ENCODE measurements at places on chromosomes 12 and 14.

DNA sequence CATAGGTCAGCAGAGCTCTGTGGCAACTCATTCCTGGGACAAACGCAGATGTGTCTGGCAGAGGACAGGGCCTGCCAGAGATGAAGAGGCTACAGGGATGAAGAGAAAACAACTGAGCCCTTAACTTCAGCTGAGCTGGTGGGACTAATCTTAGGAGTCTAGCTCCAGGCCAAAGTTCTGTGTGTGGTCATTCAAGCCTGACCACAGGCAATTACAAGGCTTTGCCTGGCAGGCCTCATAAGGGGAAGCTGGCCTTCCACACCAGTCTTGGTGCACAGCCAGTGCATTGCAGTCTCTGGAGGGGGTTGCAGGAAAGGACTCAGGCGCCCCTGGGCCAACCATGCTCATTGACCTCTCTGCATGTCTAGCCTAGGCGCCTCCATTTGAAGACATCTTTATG lies 127.6 kb upstream of the DAAM1 start:
- DNase-seq = no peak

DNA sequence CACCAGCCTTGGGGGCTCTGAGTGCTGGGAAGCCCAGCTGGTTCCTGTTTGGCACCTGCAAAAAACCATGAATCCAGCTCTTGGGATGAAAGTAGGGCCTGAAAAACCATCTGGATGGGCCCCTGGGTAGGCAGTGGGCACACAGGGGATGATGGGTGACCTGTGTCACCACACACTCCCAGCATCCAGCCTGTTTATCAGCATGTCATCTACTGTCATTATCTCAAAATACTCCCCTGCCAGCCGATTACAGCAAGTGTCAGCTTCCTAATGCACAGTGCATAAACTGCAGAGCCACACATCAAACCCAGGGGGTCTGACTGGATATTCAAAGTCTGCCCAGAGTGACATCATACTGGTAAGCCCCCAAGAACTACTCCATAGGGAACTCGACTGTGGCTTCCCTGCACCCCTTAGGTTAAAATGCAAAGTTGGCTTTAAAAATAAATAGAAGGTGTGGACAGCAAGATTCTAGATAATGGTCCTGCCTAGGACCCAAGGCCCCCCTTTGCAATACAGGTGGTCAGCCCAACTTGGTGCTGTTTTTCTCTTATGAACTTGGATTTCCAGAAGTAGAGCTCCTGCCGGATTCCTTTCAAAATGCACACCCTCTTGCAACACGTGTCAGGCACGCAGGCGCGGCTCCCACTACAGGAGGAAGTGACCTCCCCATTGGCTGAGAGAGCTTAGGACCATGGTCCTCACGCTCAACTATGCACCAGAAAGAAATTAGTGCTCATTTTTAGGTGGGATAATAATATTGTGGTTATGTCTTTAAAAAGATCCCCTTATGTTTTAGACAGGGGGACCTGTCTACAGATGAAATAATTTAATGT lies 94.1 kb downstream of the GCH1 start:
- no peak for DNase-seq

GRCh38 chr12:132672678-132673077 lies 14.5 kb downstream of the POLE start:
- no peak for DNase-seq

DNA sequence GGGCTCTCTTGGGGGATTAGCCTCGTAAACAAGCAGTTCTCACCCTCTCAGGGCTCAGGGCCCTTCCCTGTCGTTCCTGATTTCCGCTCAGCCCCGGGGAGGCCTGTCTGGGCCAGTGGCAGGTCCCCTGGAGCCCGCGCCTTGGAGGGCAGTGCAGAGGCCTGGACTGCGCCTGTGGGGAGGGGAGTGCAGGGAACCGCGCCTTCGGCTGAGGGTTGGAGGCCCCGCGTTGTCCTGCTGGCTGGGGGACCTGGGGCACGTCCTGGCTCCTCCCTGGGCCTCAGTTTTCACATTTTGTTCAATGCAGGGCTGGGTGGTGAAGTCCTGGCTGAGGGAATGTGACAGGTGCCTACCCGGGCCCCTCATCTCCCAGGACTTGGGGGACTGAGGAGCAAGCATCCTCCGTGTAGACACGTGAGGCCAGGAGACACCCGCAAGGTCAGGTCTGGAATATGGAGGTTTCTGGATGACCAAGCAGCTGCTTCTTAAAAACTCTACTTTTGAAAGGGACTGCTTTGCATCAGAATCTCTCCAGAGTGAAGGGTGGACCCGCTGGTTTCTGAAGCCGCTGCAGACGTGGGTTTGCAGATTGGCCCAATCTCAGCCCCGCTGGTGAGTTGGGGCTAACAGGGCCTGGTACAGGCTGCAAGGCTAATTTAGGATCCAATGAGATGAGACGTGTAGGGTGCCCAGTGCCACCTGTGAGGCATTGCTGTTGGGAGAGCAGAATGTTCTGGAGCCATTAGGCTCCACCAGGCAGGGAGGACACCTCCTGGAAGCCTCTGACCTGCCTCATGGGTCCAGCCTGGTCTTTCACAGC lies 80.2 kb downstream of the KIF26A start:
- no peak for DNase-seq

DNA sequence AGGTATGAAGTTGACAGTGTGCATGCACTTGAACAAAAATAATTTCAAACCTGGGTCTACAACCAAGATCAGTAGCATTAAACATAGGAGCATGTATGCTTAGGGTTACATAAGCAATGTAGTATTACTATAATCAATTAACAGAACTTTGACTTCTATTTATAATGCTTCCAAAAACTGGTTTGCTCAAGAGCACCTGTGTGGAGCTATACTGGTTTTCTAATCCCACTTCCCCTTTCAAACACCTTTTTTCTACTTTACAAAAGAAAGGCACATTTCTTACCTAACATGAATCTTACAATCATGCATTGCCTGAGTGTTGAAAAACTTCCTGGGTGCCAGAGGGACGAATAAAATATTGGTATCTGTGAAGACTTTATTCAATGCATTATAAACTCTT lies 72.7 kb downstream of the EFCAB11 start:
- no peak for DNase-seq

GRCh38 chr12:59808317-59808910 lies 212.6 kb downstream of the SLC16A7 start:
- peak; percentile 23 for DNase-seq

GRCh38 chr14:49306152-49306751 lies 279.9 kb downstream of the RPS29 start:
- no peak for DNase-seq

- peak; percentile 37 for DNase-seq
Measured at GRCh38 chr14:23379366-23380196, 2.7 kb downstream of the CMTM5 start.

- DNase-seq = no peak
Measured at GRCh38 chr12:28034271-28034670, 61.7 kb upstream of the PTHLH start.

- DNase-seq = peak; percentile 20
Measured at GRCh38 chr14:22471545-22472121, 117.4 kb downstream of the DAD1 start.

DNA sequence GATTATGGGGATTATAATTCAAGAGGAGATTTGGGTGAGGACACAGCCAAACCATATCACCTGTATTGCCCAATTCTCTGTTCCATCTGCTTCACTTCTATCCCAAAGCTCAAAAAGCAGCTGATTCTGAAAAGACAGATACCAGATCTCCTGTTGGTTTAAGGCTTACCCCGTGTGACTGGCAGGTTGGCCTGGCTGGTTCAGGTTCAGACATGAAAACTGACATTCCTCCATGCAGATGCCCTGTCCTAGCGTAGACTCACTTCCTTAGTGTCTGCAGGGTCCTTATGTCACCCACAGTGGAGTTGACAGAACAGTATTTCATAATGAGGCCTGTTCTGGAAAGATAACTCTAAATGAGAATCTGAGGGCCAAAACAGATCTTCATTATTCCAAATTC lies 61.1 kb upstream of the FLRT2 start:
- no peak for DNase-seq

- no peak for DNase-seq
Measured at GRCh38 chr12:132028111-132028510, 78.4 kb downstream of the EP400 start.

- DNase-seq = no peak
Measured at GRCh38 chr12:125069616-125070015, 4.4 kb downstream of the AACS start.

DNA sequence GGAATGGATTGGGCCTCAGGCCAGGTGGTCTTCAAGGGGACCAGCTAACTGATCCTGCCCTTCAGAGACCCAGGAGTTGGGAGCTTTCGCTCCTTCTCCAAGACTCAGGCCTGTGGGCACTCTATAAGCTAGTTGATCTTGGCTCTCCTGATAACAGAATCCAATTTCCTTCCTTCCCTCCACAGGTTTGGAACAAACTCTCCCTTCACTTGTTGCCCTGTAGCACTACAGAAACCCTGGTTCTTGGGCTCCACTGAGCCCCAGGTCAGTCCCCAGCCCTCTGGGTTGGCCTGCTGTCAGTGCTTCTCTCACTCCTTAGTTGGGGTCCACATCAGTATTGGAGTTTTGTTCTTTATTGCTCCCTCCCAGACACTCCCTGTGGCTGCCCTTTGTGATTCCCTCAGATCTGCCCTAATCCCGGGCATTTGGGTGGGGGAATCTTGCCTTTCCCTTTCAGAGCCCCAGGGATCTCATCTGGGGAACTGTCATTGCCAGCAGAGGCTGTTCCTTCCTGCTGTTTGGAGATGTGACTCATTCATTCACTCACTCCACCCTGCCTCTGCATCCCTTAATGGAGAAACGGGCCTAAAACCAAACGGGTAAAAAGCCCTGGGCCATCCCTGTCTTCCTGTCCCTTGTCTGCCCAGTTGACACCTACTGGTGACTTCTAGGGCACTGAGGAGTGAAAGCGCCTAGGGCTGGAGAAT lies 4.4 kb upstream of the GPD1 start:
- no peak for DNase-seq

DNA sequence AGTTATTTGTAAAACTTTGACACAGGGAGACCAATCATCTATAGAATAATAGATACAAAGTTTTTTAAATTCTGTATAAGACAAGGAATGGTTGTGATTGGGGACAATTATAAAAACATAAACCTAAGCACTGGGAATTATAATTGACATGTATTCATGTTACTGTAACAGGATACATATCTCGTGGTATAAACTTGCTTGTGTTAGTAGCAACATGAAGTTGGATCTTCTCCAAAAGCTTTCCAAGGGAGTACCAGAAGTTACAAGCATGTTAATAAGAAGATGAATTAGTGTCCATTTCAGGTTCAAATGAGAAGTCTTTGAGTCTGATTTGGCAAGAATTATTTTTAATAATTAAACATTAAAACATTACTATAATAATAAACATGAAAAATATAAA lies 42.2 kb downstream of the CDKL1 start:
- DNase-seq = no peak

GRCh38 chr12:109541413-109541726 lies 31.9 kb downstream of the MMAB start:
- DNase-seq = no peak

DNA sequence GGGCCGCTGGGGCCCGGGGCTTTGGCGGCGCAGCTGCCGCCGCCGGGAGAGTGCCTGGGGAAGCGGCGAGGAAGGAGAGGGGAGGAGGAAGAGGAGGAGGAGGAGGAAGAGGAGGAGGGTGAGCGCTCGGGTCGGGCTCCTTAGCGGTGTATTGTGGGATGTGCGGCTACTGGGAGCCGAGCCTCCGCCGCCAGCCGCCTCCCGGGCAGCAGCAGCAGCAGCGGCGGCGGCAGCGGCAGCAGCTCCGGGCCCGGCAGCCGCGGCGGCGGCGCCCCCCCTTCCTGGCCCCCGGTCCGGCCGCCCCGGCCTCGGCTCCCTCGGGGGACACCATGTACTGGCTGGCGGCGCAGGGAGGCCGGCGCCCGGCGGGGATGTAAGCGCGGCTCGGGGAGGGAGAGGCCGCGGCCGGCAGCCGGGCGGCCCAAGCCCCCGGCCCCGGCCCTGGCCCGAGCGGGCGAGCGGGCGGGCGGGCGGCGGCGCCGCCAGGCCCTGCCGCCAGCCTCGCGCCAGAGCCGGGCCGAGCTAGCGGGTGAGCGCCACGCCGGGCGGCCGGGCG lies at the start of gene SETD1B:
TSS of gene SETD1B (plus strand) at position 149 of the 556 bp plus-strand sequence. CDS start 729 bp downstream, outside the sequence.
- peak; percentile 39 for DNase-seq

- no peak for DNase-seq
Measured at GRCh38 chr12:111154147-111154834, 214.6 kb downstream of the PHETA1 start.

GRCh38 chr12:106750524-106750923 lies 24.0 kb upstream of the RIC8B start:
- DNase-seq = no peak

- DNase-seq = no peak
Measured at GRCh38 chr12:104232609-104233280, 17.2 kb downstream of the TXNRD1 start.

GRCh38 chr14:104889375-104889757 lies 24.3 kb downstream of the CEP170B start:
- no peak for DNase-seq

DNA sequence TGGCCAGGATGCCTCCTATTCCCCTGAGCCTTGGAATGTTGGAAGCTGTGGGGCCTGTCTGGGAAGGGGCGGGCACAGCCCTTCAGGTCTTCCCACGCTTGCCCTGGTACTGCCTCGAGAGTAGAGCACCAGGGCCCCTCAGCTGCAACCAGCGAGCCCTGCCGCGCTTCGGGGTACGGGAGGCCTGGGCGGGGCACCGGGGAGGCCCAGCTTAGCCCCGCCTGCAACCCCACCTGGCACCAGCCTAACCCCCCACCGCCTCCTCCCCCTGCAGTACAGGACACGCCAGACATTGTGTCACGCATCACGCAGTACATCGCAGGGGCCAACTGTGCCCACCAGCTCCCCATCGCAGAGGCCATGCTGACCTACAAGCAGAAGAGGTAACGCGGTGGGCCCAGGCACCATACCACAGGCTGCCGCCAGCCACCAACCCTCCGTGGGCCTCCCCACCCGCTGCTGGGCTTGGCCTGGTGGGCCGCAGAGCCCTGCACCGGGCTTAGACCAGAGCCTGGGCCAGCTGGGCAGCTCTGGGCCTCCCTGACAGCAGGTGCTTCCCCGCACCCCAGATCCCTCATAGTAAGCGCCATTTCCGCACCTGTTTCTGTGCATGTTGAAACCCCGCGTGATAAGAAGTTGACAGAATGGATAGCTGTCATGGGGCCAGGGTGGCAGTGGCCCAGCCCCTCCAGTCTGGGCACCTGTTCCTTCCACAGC lies 13.6 kb upstream of the TEX22 start:
- no peak for DNase-seq

GRCh38 chr12:91778091-91778832 lies 367.4 kb downstream of the BTG1 start:
- DNase-seq = no peak

DNA sequence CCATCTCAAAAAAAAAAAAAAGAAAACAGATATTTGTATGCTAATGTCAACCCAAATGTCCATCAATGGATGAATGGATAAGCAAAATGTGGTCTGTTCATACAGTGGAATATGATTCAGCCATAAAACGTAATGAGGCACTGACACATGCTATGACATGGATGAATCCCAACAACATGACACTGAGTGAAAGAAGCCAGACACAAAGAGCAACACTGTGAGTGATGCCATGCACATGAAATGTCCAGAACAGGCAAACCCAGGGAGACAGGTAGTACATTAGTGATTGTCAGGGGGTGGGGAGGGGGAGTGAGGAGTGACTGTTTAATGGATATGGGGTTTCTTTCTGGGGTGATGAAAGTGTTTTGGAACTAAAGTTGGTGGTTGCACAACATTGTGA lies 50.2 kb downstream of the ARL6IP4 start:
- no peak for DNase-seq
